Endodermal cell (in vitro differentiated cells): ENCODE measurements at places on chromosomes 2 and 18.

GRCh38 chr2:104539649-104540048, 314.3 kb upstream of the POU3F3 start:
- no peak for DNase-seq

DNA sequence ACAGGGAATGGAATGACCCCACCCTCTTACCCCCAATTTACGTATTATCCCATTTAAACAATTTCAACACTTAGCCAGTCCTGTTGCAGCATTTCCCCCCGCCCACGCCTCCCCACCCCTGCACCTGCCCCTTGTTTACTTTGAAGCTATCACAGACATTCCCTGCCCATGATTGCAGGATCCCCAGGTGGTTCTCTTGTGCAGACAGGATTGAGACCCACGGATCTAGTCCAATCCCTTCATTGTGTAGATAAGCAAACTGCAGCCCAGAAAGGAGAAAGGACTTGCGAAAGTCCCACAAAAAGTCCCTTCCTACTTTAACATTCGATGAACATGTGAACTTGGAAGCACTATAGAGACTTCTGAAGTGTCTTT, 38.9 kb downstream of the TMEM17 start:
- no peak for DNase-seq

DNA sequence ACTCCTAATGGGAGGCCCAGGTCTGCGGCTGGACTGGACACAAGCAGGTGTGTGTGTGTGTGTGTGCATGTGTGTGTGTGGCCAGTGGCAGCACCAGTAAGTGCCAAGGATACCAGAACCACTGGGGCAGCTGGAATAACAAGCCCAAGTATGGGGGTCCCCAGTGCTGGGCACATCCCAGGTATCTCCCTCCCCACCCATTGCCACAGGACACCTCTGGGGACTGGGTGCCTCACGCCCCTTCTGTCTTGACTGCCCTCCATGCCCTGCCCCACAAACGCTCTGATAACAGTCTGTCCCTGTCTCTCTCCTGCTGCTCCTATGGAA, 9.0 kb downstream of the SPEG start:
- DNase-seq: no peak

- no peak for DNase-seq
These were observed 654.9 kb upstream of the CNTNAP5 start for GRCh38 chr2:123370186-123370585.

- peak; percentile 51 for DNase-seq
These were observed 121.8 kb downstream of the NCK2 start for GRCh38 chr2:105866216-105867185.

- DNase-seq: no peak
These were observed 297.5 kb downstream of the PIEZO2 start for GRCh38 chr18:10851824-10852319.

- no peak for DNase-seq
These were observed 95.1 kb upstream of the LCLAT1 start for GRCh38 chr2:30351949-30352348.
